ENCODE measurements at places on chromosomes 11 and 22.

GRCh38 chr22:36595154-36595553, 66.2 kb upstream of the EIF3D start:
- ATAC-seq = no peak

DNA sequence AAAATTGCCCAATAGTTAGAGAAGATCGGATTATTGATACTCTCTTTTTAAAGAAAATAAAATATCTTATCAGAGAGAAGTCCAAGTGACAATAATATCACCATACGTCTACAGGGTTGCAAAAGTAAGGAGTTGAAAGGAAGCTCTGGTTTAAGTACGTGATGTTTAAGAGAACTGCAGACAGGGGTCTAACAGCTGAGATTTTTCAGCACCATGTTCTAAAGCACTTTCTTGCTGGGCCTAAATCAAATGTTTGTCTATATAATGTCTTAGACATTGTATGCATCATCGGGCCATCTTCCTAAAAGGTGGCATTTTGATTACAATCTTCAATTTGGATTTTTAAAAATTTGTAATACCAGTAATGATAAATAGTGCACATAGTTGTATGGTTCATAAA, 133.3 kb downstream of the RRAS2 start:
- no peak for ATAC-seq

GRCh38 chr11:62150887-62151736, 27.3 kb downstream of the INCENP start:
- no peak for ATAC-seq

DNA sequence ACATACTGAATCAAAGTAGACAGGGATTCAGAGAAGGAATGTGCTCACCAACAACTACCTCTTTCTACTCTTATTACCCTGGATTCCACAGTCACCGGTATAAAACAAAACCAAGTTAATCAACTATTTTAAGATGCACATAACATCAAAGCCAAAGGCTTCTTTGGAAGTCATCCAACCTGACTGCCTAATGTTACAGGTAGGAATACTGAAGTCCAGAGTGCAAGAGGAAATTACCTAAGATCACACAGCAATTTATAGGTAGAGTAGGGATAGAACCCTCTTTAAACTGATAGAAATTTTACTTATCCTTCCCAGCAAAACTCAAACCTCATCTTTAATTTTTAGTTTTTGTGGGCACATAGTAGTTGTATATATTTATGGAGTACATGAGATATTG, 76.3 kb downstream of the PAK1 start:
- no peak for ATAC-seq

DNA sequence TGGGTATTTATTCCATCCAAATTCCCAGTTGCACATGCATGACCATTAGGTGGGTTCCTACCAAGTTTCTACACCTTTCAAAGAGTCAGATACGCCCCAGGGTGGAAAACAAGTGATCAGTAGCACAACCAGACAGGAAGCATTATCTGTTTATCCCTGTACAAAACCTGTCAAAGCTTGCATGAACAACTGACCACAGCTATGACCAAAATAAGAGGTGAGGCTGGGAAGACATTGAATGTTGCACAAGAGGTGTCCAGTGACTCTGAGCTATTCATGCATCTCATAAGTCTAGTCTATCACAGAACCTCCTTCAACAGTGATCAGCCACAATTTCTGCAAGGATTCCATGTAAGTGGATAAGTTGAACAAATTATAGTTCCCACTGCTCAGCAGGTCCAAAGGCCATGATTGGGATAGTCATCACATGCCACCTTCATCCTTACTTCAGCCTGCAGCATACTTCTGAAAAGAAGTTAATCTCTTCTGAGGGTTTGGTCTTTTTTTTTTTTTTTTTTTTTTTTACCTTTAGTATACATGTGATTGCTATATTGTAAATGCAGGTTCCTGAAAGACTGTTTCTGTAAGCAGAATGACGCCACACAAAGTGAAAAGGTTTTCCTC, 28.0 kb upstream of the TMEM45B start:
- no peak for ATAC-seq

GRCh38 chr11:68414496-68415221, 45.9 kb upstream of the PPP6R3 start:
- ATAC-seq = no peak

GRCh38 chr11:103608566-103608965, 427.9 kb upstream of the DDI1 start:
- ATAC-seq = no peak

GRCh38 chr22:29481265-29482000, 1.4 kb downstream of the NEFH start:
- no peak for ATAC-seq

DNA sequence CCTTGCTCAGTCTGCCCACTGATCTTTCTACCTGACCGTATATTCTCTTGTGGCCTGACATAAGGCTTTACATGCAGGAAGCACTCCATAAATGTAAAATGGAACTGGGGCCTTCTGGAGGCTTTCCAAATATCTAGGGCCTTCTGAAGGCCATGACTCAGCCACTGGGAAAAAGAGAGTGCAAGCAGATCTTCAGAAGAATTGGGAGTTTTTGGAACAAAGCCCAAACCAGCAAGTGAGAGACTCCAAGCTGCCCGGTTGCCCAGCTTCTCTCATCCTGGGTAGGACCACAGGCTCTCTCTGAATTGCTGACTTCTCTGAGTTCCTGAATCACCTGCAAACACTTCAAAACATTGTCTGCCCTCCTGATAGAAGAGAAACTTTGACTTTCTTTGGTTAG, 107.9 kb upstream of the BMAL1 start:
- no peak for ATAC-seq

DNA sequence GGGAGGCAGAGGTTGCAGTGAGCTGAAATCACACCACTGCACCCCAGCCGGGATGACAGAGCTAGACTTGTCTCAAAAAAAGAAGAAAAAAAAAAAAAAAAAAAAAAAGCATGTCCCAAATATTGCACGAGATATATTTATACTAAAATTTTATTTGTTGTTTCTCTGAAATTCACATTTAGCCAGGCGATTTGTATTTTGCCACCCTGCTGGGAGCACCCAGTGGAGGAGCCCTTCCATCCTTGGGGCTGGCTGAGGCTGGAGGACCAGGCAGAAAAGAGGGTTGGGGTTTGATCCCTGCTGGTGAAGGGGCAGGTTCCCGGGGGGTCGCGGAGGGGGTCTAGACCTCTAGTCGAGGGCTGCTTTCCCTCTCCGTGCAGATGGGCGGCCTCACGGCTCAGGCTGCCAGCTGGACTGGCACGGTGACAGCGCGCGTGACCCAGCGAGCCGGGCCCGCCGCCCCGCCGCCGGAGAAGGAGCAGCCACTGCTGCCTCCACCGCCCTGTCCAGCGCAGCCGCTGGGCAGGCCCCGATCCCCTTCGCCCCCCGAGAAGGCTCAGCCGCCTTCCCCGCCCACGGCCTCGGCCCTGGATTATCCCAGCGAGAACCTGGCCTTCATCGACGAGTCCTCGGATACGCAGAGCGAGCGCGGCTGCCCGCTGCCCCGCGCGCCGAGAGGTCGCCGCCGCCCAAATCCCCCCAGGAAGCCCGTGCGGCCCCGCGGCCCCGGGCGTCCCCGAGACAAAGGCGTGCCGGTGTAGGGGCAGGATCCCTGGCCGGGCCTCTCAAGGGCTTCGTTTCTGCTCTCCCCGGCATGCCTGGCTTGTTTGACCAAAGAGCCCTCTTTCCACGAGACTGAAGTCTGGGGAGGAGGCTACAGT, 952 bp upstream of the CATSPERZ start:
- no peak for ATAC-seq

- no peak for ATAC-seq
Measured at GRCh38 chr11:2507212-2507901, 62.5 kb downstream of the KCNQ1 start.

GRCh38 chr11:122653916-122654585, 1.5 kb upstream of the UBASH3B start:
- ATAC-seq = no peak

DNA sequence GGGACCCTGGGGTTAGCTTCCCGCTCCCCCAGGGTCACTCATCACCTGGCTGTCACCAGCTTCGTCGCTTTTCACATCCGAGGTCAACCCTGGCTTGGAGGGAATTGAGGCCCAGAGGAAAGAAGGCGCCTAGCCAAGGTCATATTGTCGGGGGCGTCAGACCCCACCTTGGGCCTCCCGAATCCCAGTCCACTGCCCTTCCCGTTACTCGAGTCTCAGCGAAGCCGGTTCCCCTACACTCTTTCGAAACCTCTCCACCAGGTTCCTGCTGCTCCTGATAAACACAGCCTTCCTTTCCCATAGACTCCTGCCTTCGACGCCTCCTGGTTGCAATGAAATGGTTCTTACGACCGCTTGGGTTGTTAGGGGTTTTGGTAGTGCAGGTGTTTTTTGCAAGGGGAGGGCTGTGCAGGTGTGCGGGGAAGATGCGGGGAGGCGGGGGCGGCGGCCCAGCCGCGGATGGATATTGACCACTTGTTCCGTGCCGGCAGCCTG, 642 bp downstream of the NAA40 start:
- ATAC-seq = no peak

GRCh38 chr11:81033779-81034540, 1593.1 kb upstream of the TENM4 start:
- ATAC-seq = no peak

DNA sequence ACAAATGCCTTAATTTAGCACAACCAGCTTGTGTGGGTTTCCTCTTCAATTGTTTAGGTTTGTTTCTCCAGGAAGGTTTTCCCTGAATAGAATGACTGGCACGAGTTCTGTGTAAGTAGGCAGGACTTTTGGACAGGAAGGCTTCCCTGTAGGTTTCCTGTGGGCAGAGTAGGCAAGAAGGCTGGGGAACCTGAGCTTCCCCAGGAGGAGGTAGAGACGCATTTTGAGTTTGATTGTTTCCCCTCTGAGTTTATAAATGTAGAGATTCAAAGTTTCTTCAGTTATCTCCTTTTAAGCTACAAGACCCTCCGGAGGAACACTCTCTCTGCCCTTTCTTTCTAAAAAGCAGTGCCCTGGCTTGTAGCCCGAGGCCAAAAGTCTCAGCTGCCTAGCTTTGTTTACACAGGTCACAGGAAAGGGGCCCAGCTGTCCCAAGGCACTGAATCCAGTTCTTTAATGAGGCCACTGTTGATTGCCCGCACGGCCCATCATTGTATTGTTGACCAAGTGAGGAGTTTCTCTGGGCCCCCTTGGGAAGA, 66.6 kb upstream of the RDX start:
- no peak for ATAC-seq

- ATAC-seq = no peak
Measured at GRCh38 chr11:111429066-111429506, 50.0 kb upstream of the POU2AF1 start.

- ATAC-seq = no peak
Measured at GRCh38 chr11:57001674-57002401, 13.1 kb downstream of the OR5AK2 start.

- no peak for ATAC-seq
Measured at GRCh38 chr11:78869293-78869692, 294.6 kb upstream of the NARS2 start.

DNA sequence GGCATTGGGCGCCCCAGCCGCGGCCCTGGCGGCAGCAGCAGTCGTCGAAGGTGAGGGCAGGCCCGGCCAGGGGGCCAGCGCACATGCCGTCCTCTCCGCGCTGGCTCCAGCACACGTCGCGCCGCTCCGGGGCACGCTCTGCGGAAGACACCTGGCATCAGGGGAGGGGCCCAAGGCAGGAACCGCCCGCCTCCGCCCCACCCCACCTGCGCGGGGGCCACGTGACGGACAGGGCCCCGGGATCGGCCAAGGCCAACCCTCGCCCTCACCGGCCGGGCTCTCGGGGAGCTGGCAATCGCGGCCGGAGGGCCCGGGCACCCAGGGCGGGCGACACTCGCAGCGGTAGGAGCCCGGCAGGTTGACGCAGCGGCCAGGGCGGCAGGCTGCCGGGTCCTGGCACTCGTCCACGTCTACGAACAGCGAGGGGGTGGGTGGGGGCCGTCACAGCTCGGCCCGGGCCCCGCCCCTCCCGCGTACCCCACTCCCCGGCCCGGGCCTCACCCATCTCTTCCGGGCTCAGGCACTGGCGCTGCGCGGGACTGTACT, 14.9 kb downstream of the SCYL1 start:
- peak; percentile 73 for ATAC-seq

DNA sequence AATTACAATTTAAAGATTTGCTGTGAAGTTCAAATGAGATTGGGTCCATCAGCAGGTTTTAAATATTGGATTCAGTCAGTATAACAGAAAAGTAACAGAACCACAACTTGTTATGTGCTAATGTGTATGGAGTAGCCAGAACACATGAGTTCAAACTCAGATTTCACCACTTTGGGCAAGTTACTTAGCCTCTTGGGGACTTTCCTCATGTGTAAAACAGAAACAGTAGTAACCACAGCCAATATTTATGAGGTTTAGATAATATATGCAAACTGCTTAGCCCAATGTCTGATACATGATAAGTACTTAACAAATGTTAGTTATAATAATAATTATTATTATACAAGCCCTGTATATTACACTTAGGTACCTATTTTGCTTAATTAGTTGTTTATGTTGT, 21.8 kb upstream of the SLC5A12 start:
- ATAC-seq = no peak

GRCh38 chr11:61784506-61784805, 7.9 kb downstream of the TMEM258 start:
- no peak for ATAC-seq

GRCh38 chr22:23203452-23204124, 23.3 kb downstream of the BCR start:
- ATAC-seq = no peak

GRCh38 chr11:35389112-35389511, 30.2 kb downstream of the SLC1A2 start:
- no peak for ATAC-seq

DNA sequence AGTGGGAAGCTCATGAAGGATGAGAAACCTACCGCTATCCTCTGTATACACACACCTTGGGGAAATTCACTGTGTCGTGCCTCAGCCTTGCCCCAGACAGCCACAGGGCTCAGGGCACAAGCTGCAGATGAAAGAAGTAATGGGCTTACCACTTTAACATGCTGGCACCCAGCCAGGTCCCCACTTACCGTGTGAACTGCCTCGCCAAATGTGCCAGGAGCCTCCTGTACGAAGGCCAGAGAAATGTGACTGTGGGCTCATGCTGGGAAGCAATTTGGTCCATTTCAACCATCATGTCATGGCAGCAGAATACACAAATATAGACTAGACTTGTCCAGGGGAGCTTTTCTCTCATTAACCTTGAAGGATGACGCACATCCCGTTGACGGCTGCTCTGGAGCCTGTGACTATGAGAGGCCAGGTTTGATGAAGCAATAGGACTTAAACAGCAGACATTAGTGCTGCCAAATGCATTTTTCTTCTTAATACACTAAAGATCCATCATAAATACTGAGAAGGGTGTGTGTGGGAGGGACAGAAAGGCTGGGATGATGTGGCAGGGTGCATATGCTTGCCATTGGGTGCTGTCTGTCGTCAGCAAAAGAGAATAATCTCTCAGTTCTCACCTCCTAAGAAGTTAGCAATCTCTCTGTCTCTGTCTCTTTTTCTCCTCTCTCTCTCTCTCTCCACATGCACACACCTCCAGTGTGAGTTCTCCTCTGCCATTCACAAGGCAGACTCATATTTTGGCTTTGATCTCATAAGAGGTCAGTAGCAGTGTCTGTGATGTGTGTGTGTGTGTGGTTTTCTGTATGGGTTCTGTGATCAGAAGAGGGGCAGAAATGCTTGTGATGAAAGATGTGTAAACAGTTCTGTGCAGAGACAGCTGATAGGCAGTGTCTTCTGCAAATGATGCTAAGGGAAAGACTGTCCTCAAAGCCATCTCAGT, 142.4 kb downstream of the KIRREL3 start:
- ATAC-seq = no peak
